ENCODE measurements at places on chromosomes 6 and 20.

- no peak for DNase-seq
Measured at GRCh38 chr6:108587258-108588059, 26.7 kb downstream of the FOXO3 start.

- DNase-seq, result no peak
Measured at GRCh38 chr20:34143951-34144350, 31.9 kb upstream of the EIF2S2 start.

DNA sequence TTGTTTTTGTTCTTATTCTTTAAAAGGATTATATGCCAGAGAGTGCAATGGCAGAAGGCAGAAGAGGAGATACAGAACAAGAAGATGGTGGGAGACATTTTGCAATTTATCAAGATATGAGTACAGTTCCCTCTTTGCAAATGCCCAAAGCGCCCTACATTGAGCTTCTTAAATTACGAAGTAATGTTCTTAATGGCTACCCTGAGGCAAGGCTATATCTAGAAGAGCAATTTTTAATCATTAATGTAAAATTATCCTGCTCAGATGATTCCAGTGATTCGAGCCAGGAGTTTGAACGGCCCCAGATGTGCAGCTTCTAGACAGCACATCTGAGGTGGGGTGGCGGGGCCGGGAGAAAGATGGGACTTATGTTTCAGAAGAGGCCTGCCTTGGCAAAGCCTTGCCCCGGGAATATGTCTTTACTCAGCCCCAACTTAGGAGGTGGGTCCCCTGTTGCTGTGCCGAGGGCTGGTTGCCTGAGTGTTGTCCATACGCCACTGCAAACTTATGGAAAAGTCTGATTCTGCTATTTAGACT lies 84.9 kb upstream of the MLN start:
- no peak for DNase-seq

DNA sequence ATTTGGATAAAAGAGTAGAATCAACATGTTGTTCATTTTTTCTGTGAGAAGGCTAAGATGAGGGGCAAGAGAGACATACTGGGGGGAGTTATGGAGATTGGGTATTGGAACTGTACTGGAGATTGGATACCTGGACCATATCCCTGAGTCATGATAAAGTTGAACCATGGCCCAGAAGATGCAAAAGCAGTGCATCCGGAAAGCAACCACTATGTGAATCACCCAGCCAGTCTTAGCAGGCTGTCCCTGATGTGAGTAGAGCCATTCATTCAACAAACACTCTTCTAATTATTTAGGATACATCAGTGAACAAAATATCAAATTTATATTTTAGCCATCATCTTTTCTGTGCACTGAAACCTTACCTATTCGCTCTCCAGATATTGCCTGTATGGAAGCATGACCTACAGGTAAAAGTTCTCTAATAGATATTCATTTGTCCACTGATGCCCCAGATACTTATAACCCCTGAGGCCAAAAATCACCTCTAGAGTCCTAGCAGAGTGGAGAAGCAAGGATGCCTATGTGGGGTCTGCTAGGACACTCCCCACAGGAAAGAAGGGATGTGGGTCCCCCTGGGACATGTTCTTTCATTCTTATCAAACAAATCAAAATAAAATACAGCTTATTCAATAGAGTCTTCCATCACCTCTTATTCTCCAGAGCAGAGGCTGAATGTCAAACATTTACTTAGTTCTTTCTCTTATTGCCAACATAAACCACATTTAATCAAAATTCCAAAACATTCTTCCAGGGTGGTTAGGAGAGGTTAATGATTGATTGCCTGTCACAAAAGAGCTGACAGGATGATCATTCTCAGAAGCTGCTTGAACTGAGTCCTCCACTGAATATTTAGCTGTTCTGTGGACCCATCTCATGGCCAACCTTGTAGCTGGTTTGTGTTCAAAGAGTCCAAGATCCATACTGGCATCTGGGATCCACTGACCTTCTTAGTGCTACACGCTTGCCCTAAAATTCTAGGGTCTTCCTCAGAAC lies 37.0 kb upstream of the PKHD1 start:
- no peak for DNase-seq

GRCh38 chr6:156464100-156464878 lies 312.9 kb upstream of the ARID1B start:
- DNase-seq, result no peak

DNA sequence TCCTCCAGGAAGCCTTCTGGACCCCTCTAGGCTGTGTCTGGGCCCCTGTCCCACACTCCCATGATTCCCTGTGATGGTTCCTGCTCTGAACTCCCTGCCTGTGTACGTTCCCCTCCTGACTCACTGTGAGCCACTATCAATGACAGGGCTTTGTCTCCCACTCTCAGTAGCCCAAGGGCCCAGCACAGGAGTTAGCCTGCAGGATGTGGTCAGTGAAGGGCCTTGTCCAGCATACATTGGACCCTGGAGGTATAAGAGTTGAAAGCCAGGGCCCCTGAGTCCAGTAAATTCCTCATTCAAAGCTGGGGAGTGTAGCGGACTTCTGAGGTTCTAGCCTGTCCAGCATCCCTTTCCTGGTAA lies 19.0 kb downstream of the ZBP1 start:
- DNase-seq, result no peak

- DNase-seq, result no peak
Measured at GRCh38 chr20:61436283-61436666, 184.2 kb downstream of the CDH4 start.

DNA sequence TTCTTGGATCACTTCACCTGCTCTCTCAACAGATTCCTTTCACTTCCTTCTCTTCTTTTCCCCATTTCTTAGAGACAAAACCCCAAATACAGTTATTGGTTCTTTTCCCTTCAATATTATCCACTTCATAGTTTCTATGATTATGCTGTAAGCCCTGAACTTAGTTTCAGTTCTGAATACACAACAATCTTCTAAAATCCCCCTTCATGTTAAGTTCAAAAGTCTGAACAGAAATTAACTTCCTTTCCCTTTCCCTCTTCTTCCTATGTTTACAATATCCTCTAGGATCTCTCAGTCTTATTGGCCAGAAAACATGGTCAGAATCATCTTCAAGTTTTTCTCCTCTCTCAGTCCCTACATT lies 57.7 kb downstream of the OGFRL1 start:
- no peak for DNase-seq

All from DMS 273 treated with DMSO at 0.1 percent for 48 hours (cell line).